ENCODE measurements at places on chromosomes 5 and 9. TPM values are rescaled to one million over a fixed set of nuclear protein-coding genes. Genes with fewer than 3 reads are reported as not detected.
A peak's percentile ranks its signal among the peaks of the same experiment; 100 is the strongest.

- DNase-seq: no peak
Measured at GRCh38 chr5:30505014-30505886, 688.2 kb upstream of the CDH6 start.

DNA sequence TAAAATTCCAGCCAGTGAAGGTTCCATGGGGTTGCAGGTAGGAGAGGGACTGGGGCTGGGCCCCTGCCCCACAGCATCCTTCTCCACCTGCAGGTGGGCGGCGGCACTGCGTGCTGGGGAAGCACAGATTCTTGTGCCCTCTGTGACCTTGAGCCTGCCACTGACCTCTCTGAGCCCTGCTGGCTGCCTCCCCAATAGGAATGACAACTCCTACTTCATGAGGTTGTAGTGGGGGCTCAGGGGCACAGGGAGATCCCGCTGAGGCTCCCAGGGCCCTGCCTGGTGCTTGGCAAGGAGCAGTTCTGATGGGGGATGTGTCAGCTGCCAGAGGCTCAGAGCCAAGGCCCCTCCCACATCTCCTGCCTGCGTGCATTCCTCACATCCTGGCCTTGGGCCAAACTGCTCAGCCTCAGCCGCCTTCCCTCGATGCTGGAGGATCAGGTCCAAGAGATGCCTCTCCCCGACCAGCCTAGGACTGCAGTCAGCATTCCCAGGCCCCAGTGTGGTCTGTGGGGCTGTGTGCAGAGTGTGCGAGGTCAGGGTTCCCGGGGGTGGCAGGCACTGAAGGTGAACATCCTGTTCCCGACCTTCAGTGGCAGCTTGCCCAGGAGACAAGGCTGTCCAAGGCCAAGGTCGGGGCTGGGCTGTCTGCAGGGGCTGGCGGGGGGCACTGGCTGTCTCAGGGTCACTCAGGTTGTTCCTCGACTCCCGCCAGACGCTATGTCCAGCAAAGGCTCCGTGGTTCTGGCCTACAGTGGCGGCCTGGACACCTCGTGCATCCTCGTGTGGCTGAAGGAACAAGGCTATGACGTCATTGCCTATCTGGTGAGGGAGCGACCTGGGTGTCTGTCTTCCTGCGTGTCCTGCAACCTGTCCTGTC is 7.0 kb downstream of the ASS1 start:
- peak; percentile 88 for DNase-seq

Gene ZNF366
- total RNA-seq: under 0.01 TPM

Gene EIF4E1B
- total RNA-seq: not detected

Gene SEMA4D
- total RNA-seq: 1.6 TPM

- no peak for DNase-seq
Measured at GRCh38 chr9:134895097-134895496, 14.5 kb downstream of the FCN2 start.

- DNase-seq: no peak
Measured at GRCh38 chr5:74376187-74376586, 264.3 kb downstream of the ENC1 start.

Gene PIP5KL1
- 2.6 TPM for total RNA-seq

Gene POLR3G
- total RNA-seq: 4.5 TPM

- DNase-seq: no peak
Measured at GRCh38 chr5:174491265-174491664, 233.1 kb upstream of the MSX2 start.

Gene RECK
- 32.8 TPM for total RNA-seq

DNA sequence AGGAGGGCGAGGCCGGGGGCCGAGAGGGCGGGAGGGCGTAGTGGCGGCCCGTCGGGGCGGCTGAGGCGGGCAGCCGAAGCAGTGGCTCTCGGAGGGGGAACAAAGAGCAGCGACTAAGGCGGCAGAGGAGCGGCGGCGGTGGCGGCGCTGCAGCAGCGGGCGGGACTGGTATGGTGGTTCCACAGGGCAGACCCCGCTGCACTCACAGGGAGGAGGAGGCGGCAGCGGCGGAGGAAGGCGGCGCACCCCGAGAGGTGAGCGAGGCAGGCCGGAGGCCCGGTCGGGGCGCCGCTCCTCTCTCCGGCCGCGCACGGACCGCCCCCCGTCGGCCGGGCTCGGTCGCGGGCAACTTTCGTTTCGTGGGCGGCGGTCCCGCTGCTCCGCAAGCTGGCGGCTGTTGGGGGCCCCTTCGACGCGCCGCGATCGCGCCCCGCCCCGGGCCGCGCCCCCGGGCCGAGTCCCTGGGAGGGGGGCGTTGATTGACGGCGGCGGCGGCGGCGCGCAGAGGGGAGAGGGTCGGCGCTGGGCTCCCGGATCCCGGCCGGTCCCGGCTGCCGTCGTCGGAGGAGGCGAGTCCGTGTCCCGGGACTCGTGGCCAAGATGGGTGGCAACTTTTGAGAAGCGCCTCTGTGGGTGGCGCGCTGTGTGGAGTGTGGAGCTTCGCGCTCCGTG is 467 bp downstream of the CNOT6 start:
- peak; percentile 28 for DNase-seq

- no peak for DNase-seq
Measured at GRCh38 chr5:30117135-30117534, 1076.4 kb upstream of the CDH6 start.

DNA sequence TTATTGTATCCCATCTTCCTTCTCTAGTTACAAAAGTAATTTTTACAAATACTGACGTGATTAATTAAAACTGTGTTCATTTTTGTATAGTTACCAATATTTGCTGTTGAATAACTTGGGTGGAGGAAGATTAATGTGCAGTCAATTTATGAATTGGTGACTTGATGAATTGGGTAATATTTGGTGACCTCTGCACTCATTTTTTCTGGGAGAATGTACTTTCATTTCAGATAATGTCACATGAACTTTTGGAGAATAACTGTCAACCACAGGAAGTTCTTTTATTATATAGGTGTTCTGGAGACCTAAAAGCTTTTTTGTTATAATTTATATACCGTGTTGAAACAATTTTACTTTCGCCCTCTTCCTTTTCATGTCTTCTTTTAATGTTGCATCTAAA is 26.4 kb upstream of the FKTN start:
- DNase-seq: peak; percentile 10

Gene CORO2A
- 2.2 TPM for total RNA-seq

GRCh38 chr5:156326718-156327259 is at the start of gene SGCD:
SGCD (plus strand) TSS chr5:156327164.
- DNase-seq: peak; percentile 46

Gene SOHLH1
- not detected for total RNA-seq

Gene HTR1A
- total RNA-seq: not detected

- DNase-seq: no peak
Measured at GRCh38 chr5:32100230-32100629, 73.9 kb downstream of the GOLPH3 start.

Gene MEGF10
- total RNA-seq: 0.97 TPM

Gene CLTB
- total RNA-seq: 118 TPM

- DNase-seq: peak; percentile 86
Measured at GRCh38 chr9:112382501-112383364, 2.8 kb downstream of the HSDL2 start.
